ENCODE measurements at places on chromosomes 13 and 19. TPM values are rescaled to one million over a fixed set of nuclear protein-coding genes. Genes with fewer than 3 reads are reported as not detected.

Gene MBOAT7
- total RNA-seq, result 25.0 TPM

Gene SRRM5
- 0.61 TPM for total RNA-seq

Gene DHPS
- total RNA-seq, result 101 TPM

DNA sequence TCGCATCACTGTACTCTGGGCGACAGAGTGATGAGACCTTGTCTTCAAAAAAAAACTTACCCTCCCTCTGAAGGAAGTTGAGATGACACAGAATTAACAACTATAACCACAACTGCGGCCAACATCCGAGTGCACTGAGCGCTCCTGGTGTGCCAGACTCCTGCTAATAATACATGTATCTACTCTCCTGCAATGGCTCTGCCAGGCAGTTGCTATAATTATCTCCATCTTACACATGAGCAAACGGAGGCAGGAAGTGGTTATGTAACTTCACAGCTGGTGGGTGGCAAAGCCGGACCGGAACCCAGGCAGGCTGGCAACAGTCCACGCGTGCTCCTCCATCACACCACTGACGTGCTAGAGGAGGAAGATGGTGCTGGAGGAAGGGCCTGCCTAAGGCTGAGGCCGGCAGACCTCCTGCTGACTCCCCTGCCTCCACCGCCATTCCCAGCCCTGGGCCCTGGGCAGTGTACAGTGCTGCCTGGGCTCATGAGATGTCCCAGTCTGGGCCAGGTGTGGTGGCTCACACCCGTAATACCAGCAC, 12.6 kb downstream of the XRCC1 start:
- DNase-seq, result peak; percentile 25

GRCh38 chr19:40974633-40975037, 16.4 kb upstream of the CYP2B6 start:
- peak; percentile 75 for DNase-seq

DNA sequence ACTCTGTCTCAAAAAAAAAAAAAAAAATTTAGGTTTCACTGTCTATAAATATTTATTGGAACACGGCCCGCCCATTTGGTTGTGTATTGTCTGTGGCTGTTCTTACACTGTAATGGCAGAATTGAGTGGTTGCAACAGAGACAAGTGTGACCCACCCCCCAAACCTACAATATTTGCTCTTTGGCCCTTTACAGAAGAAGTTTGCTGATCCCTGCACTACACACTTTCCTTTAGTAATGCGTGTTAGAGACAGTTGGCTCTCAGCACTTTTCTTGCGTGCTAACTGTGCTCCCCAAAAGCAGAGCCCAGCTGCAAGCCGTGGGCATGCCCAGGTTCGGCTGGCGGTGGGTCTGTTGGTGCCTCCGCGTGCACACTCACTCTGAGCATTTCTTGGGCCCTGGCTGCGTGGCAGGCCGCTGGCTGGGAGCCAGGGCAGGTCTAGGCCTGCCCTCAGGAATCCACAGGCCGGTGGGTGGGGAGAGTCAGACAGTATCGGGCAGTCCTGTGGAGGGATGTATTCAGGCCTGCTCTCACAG, 72.6 kb downstream of the SIPA1L3 start:
- peak; percentile 81 for DNase-seq

GRCh38 chr19:47797996-47798903, 6.1 kb downstream of the TPRX1 start:
- DNase-seq, result no peak

- no peak for DNase-seq
Measured at GRCh38 chr19:38329651-38330050, 6.0 kb upstream of the CATSPERG start.

GRCh38 chr19:47324502-47324901, 7.5 kb upstream of the C5AR2 start:
- no peak for DNase-seq

Measured in OCI-LY7 (cell line).